ENCODE measurements at places on chromosomes 3 and 15. TPM values are rescaled to one million over a fixed set of nuclear protein-coding genes. Genes with fewer than 3 reads are reported as not detected.

STAC gene
- 0.10 TPM for total RNA-seq

LTK gene
- 6.8 TPM for total RNA-seq

SLC22A14 gene
- not detected for total RNA-seq

IL1RAP gene
- total RNA-seq = 9.9 TPM

CP gene
- 1.9 TPM for total RNA-seq
